ENCODE measurements at places on chromosomes 3 and 15.

DNA sequence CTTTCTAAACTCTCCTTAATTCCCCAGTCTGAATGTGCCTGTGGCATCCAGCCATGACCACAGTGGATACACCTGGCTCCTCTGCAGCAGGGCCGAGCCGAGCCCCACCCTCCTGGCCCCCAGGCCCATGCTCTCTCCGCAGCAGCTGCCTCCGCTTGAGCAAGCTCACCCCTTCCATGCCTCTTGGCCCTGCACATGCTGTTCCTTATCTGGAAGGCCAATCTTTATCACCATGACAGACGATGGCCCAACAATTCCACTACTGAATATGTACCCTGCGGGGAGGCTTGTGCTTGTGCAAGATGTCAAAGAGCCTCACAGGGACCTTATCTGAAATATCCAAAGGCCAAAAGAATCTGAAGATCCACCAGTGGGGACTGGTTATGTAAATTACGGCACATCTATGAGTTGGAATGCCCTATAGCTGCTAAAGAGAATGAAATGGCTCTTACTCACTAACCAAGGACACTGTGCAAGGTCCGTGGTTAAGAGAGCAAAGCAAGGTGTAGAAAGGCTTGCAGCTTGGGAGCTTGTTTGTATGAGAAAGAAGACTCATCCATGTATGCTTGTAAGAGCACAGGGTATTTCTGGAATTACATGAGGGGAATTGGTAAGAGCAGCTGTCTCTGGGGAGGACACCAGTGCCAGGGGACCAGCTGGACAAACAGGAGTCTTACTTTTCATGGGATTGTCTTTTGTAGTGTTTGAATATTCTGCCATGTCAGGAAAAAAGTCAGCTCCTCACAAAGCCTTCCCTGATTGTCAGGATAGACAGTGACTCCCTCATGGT, 55.2 kb downstream of the WNT7A start:
- no peak for DNase-seq
- H3K36me3 ChIP-seq = no peaks in the 10 kb centered on the region
- H3K4me1 ChIP-seq = no peaks in the 10 kb centered on the region

- peak; percentile 86 for DNase-seq
- H3K4me1 ChIP-seq = no peaks in the 10 kb centered on the region
- H3K27ac ChIP-seq = no peak overlapping the region
- no peak overlapping the region for H3K4me3 ChIP-seq
Measured at GRCh38 chr3:155382396-155383042, 89.0 kb upstream of the STRIT1 start.

DNA sequence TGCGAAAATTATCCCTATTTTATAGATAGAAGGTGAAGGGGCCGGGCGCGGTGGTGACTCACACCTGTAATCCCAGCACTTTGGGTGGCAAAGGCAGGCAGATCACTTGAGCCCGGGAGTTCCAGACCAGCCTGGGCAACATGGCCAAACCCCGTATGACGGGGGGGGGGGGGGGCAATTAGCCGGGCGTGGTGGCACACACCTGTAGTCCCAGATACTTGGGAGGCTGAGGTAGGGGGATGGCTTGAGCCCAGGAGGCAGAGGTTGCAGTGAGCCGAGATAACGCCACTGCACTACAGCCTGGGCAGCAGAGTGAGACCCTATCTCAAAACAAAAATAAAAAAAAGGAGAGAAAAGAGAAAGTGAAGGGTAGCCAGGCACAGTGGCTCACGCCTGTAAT, 1.4 kb downstream of the AAGAB start:
- H3K4me3 ChIP-seq = no peak overlapping the region
- DNase-seq = no peak
- peak overlapping the region; percentile 82 for H3K27ac ChIP-seq
- H3K36me3 ChIP-seq = no peaks in the 10 kb centered on the region

- H3K4me1 ChIP-seq = no peaks in the 10 kb centered on the region
- H3K36me3 ChIP-seq = no peaks in the 10 kb centered on the region
- no peak overlapping the region for H3K27ac ChIP-seq
- no peaks in the 10 kb centered on the region for H3K27me3 ChIP-seq
- H3K4me3 ChIP-seq = no peak overlapping the region
Measured at GRCh38 chr15:49900006-49900902, 218.8 kb downstream of the ATP8B4 start.

GRCh38 chr3:43043793-43044192, 62.1 kb downstream of the POMGNT2 start:
- H3K27ac ChIP-seq = no peak overlapping the region
- no peaks in the 10 kb centered on the region for H3K4me1 ChIP-seq
- H3K27me3 ChIP-seq = no peaks in the 10 kb centered on the region
- H3K4me3 ChIP-seq = no peak overlapping the region

GRCh38 chr3:190096345-190096744, 24.4 kb downstream of the P3H2 start:
- DNase-seq = no peak
- no peaks in the 10 kb centered on the region for H3K27me3 ChIP-seq
- no peaks in the 10 kb centered on the region for H3K36me3 ChIP-seq
- no peak overlapping the region for H3K27ac ChIP-seq

DNA sequence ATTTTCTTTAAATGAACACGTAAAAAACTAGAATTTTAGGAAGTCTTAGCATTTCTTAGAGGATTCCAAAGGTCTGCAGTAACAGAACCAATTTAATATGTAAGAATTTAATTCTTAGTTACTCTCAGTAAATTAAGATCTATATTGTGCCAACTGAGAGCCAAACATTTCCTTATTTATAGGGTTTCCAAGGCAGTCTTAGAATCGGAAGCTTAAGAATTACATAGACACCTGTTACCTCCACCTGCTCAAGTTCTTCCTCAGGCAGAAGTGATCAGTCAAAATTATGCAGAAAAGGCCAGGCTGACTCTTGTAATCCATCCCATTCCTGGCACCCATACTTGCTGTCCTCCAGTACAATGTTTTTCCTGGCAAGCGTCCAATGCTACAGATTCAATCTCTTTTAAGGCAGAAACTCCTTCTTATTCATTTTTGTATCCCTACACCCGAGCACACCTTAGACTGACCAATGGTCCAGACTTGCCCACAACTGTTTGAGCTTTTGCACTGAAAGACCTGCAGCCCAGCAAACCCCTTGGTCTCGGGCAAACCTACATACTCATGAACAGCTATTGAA, 64.3 kb downstream of the NCEH1 start:
- H3K27me3 ChIP-seq = no peaks in the 10 kb centered on the region
- no peak overlapping the region for H3K4me3 ChIP-seq
- peaks cover 21% of the 10 kb centered on the region for H3K36me3 ChIP-seq
- no peak for DNase-seq

- H3K36me3 ChIP-seq = no peaks in the 10 kb centered on the region
- no peak overlapping the region for H3K27ac ChIP-seq
- H3K4me3 ChIP-seq = no peak overlapping the region
- no peaks in the 10 kb centered on the region for H3K4me1 ChIP-seq
- no peaks in the 10 kb centered on the region for H3K27me3 ChIP-seq
- DNase-seq = no peak
Measured at GRCh38 chr3:154926721-154927120, 153.4 kb upstream of the MME start.
